ENCODE measurements at places on chromosomes 3 and 15.

- no peak for DNase-seq
Observed at GRCh38 chr3:53880396-53881345, 1.3 kb downstream of the ACTR8 start.

DNA sequence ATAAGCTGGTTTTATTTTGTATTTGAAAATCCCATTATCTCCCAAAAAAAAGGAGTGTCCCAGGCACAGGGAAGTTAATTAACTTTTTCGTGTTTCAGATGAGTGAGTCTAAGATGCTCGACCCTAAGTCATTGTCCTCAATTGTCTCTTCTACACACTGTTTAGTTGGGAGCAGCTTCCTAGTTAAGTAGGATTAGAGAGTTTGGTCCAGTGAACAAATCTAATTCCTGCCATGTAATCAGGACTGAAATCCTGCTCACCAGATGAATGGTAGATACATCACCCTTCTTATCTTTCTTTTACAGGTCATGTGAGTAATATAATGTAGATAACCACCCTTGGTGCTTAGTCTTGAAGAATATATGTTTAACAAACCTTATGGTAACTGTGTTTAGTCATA, 228.9 kb upstream of the MANF start:
- DNase-seq: no peak

GRCh38 chr3:177196008-177196455, 1.2 kb downstream of the TBL1XR1 start:
- no peak for DNase-seq

GRCh38 chr3:107227091-107227490, 150.1 kb upstream of the CCDC54 start:
- no peak for DNase-seq

- no peak for DNase-seq
Observed at GRCh38 chr3:169362301-169362700, 301.2 kb downstream of the MECOM start.

DNA sequence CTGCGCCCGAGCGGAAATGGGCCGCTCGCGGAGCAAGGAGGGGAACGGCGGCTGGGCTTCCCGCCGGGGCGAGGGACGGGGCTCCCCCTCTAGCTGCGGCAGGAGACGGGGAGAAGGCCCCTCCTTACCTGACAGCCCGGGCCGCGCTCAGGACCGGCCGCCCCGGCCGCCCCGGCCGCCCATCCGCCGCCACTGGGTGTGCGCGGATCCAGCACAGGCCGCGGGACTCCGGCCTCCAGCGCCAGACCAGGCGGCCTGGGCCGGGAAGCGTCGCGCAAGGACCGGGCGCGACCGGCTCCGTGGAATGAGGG, 296 bp downstream of the TPRA1 start:
- DNase-seq: no peak

DNA sequence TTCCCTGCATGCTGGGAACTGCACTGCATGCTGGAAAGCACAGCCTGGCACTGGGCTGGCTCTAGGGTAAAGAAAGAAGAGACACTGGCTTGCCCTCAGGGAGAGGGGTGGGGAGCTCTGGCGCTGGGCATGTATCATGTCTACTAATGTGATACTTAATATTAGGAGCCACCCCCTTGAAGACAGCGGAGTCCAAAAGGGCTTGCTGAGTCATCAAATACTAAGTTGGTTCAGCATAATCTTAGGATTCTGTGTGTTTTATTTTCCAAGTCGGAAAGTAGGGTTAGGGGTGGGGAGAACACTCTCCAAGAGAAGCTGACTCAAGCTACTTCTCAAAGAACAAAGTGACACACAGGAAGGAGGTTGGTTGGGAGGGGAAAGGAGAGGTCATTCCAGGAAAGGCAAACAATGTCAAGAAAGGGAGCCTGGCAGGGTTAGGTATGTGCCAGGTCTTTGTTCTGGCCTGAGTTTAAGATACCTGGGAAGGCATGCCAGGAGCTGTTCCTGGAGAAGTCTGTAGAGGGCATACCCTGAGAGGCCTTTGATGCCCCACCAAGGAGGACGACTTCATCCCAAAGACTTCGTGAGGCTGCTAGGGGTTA, 237.8 kb upstream of the NR2E3 start:
- no peak for DNase-seq

GRCh38 chr15:85584872-85585271, 204.5 kb downstream of the AKAP13 start:
- DNase-seq: no peak

DNA sequence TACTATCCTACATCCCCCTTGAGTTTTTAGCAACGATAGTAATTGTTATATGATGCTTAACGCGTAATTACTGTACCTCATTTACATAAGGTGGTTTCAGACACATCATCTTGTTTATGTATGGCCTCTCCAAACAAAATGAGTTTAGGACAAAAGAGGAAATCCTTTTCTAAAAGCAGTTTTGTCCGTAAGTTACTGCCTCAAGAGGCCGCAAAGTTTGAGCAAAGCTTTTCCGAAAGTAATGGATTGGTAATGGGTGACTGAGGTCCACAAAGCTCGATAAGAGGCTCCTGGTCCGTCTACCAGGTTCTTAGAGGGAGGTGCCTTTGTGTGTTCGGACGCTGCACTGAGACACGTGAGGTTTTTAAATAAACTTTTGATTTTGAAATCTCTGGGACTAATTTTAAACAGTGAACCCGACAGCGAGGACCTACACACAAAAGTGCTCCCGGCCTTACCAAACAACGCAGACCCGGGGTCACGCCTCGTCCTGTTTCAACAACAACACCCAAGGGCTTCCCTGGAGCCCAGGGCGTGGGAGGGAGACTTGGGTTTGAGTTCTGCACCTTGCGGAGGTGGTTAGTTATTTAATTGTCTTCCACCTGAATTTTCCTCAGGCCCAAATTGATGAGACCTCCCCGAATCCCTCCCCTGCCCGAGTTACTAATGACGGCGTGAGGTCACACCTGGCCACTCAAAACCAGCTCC, 456 bp upstream of the C15orf61 start:
- DNase-seq: no peak

GRCh38 chr3:122245513-122246174, 62.2 kb downstream of the CASR start:
- no peak for DNase-seq

DNA sequence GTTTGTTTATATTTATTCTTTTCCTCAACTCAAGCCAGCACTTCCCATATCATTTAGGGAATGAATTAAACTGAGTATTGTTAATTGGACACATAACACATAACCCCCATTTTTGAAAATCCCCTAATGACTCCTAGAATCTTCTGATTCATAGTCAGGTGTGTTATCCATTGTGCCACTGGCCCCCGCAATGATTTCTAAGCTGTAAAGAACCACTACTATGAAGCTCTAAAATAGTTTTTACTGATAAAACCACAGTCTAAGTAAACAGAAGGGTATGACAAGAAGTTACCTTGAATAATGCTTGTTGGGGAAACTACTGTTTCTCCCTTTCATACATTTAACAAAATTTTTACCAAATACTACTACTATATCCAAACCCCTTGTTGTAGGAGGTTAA, 22.3 kb upstream of the SLC12A8 start:
- DNase-seq: no peak

GRCh38 chr15:44882499-44882968, 74.0 kb upstream of the TERB2 start:
- no peak for DNase-seq

- no peak for DNase-seq
Observed at GRCh38 chr3:127940116-127940515, 25.1 kb downstream of the KBTBD12 start.

GRCh38 chr3:143363276-143363675, 243.7 kb downstream of the CHST2 start:
- no peak for DNase-seq

DNA sequence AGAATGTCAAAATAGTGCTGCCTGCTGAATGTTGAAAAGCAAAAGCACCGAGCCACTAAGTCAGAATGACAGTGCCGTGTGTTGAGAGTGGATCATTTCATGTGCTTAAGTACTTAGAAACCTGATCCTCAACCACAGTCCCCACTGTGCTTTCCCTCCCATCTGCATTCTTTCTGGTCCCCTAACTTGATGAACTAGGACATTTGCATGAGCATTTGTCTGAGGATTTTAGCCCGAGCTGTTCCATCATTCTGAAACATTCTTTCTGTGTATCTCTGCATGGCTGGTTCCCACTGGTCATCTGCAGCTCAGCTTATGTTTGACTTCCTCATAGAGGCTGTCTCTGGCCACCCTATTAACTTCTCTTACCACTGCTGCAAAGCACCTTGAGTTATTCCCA, 42.0 kb downstream of the SST start:
- DNase-seq: peak; percentile 8

DNA sequence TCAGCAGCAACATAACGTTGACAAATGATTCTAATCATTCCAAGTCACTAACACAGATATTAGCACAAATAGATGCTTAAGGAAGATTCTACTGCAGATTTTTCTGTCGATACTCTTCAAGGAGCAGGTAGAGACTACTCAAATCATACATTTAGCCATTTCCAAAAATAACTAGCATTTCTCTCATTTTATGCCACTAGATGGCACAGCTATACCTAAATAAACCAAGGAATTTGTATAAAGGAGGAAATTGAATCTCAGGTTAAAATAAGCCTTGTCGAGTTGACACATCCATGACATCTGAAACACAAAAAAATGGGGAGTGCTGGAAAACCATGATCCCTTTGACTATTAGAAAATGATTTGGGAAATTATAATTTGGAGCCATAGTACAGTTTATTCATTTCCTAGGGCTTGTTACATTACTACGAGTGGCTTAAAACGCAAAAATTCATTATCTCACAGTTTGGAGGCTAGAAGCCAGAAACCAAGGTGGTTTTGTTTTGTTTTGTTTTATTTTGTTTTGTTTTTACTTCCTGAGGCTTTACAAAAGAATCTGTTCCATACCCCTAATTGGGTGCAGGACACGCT, 59.5 kb upstream of the STRIT1 start:
- no peak for DNase-seq

DNA sequence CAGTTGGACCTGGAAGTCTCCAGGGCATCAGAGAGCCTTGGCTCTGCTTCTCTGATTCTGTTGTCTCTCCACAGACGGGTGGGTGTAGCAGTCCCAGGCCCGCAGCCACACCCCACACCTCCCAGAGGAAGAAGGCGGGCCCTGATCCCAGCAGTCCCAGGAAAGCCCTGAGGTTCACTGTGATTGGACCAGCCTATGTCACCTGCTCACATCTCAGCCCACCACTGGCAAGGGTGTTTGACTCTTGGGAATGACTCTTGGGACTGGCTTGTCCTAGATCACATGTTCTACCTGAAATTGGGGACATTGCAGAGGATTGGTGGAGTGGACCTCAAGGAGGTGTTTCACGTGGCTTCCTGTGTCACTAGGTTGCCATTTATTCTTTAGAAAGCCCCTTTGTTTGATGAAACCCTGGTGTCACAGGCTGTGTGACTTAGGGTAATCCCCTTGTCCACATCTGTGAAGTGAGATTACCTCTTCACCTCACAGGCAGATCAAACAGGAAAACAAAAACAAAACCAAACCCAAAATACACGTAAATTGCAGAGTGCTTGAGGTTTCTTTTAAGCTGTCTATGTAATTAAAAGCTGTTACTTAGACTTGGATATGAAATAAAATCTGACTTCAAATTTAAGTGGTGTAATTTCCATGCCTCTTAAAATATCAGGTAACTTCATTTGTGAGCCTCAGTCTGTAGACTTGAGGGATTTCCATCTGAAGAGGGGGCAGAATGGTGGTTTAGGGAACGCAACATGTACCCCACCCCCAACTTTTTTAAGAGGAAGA, 26.7 kb downstream of the FLNB start:
- no peak for DNase-seq

DNA sequence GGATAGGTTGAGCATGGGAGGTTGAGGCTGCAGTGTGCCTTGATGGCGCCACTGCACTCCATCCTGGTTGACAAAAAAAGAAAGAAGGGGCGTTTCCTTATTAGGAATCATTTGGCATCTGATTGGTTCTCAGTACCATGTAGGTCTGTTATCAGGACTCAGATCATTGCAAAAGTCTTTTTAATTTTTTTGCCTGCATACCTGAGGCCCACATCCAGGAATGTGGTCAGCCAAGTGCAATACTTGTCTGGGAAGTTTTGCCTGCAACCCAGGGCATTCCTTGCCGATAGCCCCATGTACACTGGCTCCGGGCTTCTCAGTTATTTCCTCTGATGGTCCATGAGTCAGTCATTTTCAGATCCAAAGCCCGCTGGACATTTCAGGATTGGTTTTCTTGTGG, 50.1 kb upstream of the CRTC3 start:
- DNase-seq: no peak

DNA sequence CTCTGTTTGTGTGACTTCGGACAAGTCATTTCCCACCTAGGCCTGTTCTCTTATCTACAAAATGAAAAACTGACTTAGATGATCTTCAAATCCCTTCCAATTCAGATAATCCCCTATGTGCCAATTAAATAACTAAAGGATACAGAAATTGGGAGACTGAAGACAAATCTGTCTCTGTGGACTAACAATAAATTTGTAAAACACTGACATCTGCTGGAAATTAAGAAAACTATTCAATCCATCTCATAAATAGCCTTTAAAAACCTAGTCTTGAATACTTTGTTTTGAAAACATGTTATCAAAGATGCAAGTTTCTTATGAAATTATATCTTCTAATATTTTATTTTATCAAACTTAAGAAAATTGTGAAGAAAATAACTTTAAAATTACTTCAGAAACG, 38.3 kb downstream of the MTHFS start:
- DNase-seq: no peak

DNA sequence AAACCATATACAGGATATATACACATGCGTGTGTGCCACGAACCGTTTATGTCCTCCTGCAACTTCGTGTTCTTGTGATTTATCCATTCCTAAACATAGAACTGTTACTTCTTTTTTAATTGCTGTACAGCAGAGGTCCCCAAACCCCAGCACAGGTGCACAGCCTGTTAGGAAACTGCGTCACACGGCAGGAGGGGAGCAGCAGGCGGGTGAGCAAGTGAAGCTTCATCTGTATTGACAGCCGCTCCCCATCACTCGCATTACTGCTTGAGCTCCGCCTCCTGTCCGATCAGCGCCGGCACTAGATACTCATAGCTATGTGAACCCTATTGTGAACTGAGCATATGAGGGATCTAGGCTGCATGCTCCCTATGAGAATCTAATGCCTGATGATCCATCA, 34.9 kb upstream of the NRROS start:
- DNase-seq: no peak

- DNase-seq: no peak
Observed at GRCh38 chr3:178255315-178255714, 280.9 kb upstream of the KCNMB2 start.

GRCh38 chr3:101131767-101132166, 138.5 kb upstream of the ABI3BP start:
- DNase-seq: no peak

- no peak for DNase-seq
Observed at GRCh38 chr15:58233341-58233740, 95.2 kb downstream of the AQP9 start.
